Stimulated activated CD4-positive, alpha-beta T cell treated with anti-CD3 and anti-CD28 coated beads, TNF-alpha, amount 100 ng/mL, for 1 hour (primary cell): ENCODE measurements at places on chromosomes 12 and 14.

DNA sequence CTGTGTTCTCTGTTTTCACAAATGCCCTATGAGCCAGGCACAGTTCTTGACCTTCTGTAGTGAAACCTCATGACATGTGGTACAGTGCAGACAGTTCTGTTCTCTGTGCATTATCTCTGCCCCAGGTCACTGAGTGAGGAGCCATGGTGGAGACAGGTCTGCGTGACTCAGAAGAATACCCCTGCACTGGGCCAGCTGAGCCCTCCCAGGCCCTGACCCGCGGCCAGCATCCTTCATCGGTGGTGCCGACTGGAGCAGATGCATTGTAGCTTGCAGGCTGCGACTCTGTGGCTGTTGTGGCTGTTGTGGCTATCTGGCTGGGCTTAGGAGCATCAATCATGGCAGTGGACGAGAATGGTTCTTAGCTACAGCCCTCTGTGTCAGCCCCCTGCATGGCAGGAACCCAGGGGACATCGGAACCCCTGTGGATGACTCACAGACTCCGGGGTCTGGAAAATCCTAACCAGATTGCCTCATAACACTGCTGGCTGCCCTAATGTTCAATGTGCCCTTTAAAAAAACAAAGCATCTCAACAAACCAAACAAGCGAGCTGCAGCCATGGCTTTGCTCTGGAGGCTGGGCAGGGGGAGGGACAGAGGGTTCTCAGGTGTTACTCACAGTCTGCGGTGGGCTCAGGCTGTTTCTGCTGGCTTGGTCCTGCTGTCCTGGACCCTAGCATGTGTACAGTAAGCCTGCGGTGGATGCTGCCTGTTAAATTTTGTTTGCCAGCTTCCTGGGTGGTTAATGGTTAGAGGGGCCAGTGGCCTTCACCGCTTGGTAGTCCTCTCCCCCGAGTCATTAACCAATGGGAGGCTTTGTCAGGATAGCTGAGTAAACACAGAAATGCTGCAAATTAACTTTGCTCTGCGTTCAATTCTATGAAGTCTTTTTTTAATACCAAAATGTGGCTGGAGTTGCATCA, at the start of gene SERPINA6:
TSS of gene SERPINA6 (minus strand) at position 689 of the 923 bp plus-strand sequence. CDS start 8,688 bp downstream, outside the sequence.
- no peak for DNase-seq

DNA sequence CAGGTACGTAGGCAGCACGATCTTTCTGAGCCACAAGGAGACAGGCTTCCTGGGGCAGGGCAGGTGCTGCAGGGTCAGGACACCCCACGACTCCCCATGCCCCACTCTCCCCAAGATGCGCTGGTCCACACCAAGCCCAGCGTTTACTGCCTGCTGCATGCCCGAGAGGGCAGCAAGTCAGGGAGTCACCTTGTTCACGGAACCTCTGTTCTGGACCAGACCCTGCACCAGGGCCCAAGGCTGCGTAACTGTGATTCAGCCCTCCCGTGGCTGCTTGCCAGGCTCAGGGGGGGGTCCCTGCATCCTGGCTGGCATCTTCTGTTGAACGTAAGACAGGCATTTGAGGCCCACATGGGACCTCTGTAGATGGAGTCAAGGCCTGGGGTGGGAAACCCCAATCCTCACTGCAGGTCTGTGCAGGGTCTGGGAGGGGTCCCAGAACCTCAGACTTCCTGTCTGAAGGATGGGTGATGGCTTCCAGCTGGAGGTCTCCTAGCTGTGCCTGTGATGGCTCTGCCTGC, 228.6 kb upstream of the RTL1 start:
- no peak for DNase-seq

DNA sequence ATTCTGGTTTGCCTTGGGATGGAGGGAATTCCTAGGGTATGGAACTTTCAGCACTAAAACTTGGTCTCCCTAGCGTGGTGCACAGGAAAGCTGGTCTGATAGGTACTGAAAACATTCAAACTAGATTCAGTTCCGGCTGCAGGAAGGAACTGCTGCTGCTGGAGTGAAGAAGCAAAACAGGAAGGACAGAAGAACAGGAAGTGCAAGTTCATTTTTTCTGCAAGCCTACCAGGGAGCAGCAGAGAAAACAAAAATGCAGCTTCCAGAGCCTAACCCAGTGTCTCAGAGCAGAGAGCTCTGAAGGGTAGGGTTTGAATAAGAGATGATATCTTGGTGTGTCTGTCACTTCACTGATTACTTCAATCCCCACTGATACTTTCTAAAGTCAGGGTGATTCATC, 165.2 kb downstream of the VRK1 start:
- peak; percentile 4 for DNase-seq

DNA sequence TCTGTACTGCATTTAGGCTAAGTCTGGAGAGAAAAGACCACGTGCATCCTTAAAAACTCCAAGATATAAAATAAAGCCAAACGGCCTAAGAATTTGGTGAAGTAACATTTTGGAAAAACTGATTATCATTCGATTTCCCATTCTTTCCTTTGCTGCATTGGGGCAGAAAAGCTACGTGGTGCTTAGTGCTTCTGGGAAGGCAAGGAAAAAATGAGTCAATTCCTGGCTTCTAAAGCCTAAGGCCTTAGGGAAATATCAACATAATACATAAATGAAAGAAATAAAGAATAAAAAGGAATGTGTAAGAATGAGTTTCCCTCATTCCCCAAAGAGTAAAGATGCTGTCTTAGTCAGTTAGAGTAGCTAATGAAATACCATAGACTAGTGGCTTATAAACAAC, 520.5 kb downstream of the GLT1D1 start:
- DNase-seq = no peak

- no peak for DNase-seq
Observed at GRCh38 chr14:70595443-70596185, 4.8 kb downstream of the MED6 start.

DNA sequence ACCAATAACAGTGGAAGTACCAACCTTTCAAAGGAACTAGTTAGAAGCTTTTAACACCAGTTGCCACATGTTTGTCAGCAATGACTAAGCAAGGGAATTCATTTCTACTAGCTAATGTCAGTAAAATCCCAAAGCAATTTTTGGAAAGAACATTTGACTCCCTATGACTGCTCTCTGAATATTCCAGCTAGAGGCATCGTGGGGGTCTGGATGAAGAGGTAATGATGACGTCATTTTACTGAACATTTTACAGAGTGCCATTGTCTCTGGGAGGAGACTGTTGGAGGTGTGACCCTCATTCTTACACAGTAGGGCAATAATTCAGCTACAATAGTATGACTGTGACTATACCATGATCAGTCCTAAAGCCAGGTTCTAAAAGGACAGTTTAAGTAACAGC, 204.8 kb downstream of the ITPR2 start:
- no peak for DNase-seq

DNA sequence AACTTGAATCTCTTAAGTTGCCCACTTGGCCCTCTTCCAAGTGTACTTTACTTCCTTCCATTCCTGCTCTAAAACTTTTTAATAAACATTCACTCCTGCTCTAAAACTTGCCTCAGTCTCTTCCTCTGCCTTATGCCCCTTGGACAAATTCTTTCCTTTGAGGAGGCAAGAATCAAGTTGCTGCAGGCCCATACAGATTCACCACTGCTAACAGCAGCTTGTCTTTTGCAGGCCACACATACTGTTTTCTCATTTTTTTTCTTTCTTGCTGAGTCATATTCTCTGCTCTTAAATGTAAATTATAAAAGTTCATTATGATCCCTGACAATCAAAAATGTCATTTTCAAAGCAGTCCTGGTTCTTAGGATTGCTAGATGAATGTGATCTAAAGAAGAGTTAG, 1820.8 kb upstream of the FLRT2 start:
- DNase-seq = no peak

- peak; percentile 31 for DNase-seq
Observed at GRCh38 chr12:71755146-71755892, 656 bp downstream of the RAB21 start.

GRCh38 chr12:57735952-57736740, 2.4 kb downstream of the AGAP2 start:
- no peak for DNase-seq

DNA sequence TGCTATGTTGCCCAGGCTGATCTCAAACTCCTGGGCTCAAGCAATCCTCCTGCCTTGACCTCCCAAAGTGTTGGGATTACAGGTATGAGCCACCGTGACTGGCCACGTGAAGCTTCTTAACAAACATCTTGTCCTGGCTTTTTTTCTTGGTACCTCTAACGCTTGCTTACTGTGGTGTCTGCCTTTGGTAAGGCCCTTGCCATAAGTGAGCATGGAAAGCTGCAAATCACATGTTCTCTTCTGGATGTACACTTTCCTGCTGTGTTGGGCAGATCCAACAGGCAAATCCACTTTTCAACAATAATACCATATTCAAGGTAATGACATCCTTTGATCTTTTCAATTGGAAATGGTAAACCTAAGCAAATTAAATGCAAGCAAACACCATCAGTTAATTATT, 54.6 kb downstream of the ARF6 start:
- no peak for DNase-seq

GRCh38 chr12:112518365-112518735, 99.6 kb downstream of the PTPN11 start:
- DNase-seq = no peak

DNA sequence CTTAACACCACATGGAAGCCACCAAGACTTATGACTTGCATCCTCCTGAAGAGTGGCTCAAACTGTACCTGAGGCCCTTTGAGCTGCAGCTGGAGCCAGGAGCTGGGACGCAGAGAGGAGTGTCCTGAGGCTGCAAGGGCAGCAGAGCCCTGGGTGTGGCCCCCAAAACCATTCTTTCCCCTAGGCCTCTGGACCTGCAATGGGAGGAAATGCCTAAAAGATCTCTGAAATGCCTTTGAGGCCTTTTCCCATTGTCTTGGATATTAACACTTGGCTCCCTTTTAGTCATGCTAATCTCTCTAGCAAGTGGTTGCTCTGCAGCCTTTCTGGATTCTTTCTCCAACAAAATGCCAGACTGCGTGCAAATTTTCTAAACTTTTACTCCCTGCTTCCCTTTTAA, 156.1 kb downstream of the SLC38A4 start:
- no peak for DNase-seq

- no peak for DNase-seq
Observed at GRCh38 chr14:101634850-101635748, 73.8 kb downstream of the DIO3 start.

- no peak for DNase-seq
Observed at GRCh38 chr12:11787933-11788849, 138.7 kb downstream of the ETV6 start.
